Stimulated activated CD4-positive, alpha-beta T cell treated with anti-CD3 and anti-CD28 coated beads, Interleukin-2, amount 100 ng/mL, for 24 hours (primary cell): ENCODE measurements at places on chromosomes 3 and 15.

DNA sequence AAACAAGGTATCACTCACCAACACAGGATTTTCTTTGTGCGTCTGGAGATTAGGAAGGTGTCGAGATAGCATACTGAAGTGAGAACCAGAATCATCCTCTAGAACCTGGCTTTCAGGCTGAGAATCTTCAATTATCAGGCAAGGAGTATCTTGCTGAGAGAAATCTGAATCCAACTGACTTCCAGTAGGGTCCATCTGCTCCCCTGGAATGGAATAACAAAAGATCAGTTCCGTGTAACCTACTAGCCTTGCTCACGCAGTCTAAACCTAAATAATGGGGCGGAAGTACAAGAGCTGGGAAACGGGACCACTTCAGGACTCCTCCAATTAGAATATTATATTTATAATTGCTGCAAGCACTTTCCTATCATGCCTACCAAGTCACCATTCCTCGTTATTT, 690 bp downstream of the TP53BP1 start:
- no peak for DNase-seq

- DNase-seq, result no peak
Observed at GRCh38 chr3:99884484-99884883, 66.8 kb downstream of the CMSS1 start.

DNA sequence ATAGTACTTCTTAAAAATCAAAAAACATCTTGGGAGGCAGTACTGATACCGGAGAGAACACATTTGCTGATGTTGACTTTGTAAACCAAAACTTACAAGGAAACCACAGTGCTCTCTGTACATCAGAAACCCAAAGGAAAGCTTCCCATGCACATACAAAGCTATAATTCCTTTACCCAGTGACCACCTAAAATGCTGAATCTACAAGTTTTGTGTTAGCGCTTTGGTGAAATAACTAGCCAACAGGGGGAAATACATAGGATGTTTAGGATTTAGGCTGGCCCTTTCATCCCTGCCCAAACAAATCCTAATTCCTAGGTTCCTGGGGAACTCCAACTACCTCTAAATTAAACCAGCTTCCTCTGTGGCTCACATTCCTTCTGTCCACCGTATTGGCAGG, 15.3 kb upstream of the SPG21 start:
- DNase-seq, result no peak

- no peak for DNase-seq
Observed at GRCh38 chr3:196016485-196016884, 65.4 kb downstream of the TFRC start.

- no peak for DNase-seq
Observed at GRCh38 chr3:138173769-138174420, 826 bp downstream of the DBR1 start.

- no peak for DNase-seq
Observed at GRCh38 chr15:90382320-90382719, 5.7 kb upstream of the IQGAP1 start.

GRCh38 chr3:197802779-197803459, 11.9 kb downstream of the LRCH3 start:
- DNase-seq, result no peak

- DNase-seq, result no peak
Observed at GRCh38 chr3:33808559-33808958, 10.1 kb downstream of the PDCD6IP start.

DNA sequence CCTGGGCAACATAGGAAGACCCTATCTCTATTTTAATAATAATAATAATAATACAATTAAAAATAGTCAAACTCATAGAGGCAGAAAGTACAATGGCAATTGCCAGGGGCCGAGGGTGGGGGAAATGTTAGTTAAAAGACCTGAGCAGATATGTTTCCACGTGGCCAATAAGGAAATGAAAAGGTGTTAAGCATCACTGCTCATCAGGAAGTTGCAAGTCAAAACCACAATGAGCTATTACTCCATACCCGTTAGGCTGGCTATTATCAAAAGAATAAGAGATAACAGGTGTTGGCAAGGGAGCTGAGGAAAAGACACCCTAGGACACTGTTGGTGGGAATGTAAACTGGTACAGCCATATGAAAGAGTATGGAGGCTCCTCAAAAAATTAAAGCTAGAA, 60.4 kb upstream of the PRSS50 start:
- DNase-seq, result no peak

GRCh38 chr3:71139496-71139895, 444.0 kb downstream of the FOXP1 start:
- DNase-seq, result no peak

- DNase-seq, result no peak
Observed at GRCh38 chr15:62841269-62841628, 201.3 kb upstream of the TPM1 start.

DNA sequence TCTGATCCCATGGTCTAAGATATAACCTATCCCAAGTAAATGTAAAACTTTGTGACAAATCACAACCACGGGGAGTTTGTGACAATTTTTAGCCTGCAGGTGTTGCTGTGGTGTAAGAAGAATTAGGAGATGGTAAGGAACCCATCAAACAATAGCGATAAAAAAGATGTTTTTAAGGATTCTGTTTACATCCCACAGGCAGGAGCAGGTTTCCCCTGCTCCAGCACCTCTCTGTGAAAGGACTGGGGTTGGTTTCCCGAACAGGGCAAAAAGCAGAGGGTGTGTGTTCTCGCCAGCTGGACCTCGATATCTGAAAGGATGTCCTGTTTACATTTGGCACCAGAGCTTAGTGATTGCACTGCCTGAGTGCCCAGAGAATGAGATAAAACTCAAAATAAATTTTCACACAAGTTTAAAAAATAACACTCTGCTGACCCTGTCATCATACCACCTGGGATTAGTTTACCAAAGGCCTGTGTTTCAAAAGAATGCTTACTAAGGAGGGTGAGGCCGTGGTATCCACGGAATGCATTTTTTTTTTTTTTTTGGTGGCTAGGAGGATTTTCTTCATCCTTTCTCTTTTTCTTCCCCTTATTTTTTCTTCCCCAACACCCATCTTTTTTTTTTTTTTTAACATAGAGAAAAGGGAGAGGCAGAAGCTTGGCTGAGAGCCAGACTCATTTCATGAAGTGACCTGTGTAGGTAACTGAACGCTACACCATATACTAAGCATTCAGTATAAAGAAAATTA, 151.8 kb upstream of the DPH6 start:
- no peak for DNase-seq

- DNase-seq, result no peak
Observed at GRCh38 chr3:186589121-186589520, 18.6 kb downstream of the DNAJB11 start.

- DNase-seq, result no peak
Observed at GRCh38 chr3:157282261-157283191, 122.6 kb upstream of the CCNL1 start.

DNA sequence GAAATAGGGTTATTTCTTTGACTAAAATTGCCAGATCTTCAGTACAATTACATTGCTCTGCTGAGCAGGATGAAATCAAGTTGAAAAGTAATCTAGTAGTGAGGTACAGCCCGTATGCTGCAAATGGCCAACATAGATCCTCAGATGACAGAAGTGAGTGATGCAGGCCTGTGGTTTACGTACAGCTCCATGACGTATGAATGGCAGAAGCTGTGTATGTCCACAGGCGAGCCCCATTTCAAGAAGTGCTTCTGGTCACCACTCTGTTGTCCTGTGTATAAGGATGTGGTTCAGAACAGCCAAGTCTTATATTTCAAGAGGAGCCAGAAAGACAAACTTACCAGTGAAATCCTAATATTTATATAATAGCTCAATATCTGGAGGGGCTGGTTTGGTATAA, 9.2 kb downstream of the CD86 start:
- no peak for DNase-seq

DNA sequence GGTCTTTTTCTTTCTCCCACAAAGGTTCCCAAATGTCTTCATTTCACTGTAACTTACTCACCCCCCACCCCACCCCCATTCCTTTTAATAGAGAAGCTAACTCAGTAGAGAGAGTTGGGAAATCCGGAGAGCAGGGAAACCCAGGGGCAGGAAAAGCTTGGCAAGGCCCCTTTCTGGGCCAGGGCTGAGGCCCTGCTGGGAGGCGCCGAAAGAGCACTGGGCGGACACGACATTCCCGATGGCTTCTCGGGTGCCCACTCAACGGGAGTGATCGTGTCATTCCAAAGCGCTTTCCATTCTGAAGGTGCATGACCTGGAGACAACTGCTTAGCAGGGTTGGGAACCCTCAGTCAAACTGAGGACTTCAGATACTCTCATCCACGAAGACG, 1.6 kb upstream of the DALRD3 start:
- DNase-seq, result no peak

DNA sequence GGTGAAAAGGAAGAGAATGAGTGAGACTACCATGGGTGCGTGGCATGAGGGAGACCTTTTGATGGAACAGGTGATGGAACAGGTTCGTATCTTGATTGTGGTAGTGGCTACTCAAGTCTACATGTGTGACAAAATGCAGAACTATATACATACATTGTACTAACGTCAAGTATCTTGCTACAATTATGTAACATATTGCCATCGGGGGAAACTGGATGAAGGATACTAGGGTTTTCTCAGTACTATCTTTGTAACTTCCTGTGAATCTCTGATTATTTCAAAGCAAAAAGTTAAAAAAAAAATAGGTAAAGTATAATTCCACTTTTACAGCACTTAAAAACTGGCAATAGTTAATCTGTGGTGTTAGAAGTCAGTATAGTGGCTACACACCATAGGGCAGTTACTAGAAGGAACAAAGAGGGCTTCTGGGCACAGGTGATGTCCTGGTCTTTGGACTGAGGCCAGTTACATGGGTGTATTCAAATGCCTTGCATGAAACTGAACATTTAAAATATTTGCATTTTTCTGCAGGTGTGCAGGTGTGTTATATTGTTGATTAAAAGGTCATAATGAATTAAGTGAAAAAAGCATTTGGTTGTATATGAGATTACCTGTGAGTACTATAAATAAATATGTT, 61.4 kb downstream of the LRRK1 start:
- DNase-seq, result no peak

- no peak for DNase-seq
Observed at GRCh38 chr15:37094333-37094914, 5.9 kb downstream of the MEIS2 start.

DNA sequence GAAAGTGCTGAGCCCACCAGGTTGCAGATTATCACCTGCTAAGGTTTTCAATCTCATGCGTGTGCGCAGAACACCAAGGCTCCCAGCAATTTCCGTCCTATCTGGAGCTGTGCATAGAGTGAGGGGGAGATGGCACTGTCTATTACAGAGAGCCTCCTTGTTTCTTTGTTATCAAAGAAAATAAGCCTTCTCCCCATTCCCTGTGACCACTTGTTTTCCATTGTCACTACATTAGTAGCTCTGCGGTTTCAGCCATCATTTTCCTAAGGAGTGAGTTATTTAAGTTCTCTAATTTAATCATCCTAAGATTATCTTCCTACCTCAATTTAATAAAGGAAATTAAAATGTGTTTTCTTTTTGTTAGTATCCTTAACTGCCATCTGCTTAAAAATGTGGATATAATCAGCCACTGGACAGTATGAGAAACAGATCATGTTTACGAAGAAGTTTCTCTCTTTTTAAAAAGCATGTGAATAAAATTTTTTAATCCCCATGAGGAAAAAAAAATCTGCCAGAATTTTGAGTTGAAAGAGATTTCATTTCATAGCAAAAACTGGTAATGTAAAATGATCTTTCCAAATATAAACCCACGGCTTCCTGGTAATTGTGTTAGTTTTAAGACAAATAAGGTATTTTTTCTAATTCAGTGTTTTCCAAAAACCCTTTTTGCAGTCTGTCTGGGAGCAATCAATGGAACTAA, 172.3 kb upstream of the UBE2E1 start:
- no peak for DNase-seq
